ENCODE measurements at places on chromosomes 11 and 22.

- DNase-seq, result no peak
These were observed 9.9 kb downstream of the RDX start for GRCh38 chr11:110286298-110287040.

DNA sequence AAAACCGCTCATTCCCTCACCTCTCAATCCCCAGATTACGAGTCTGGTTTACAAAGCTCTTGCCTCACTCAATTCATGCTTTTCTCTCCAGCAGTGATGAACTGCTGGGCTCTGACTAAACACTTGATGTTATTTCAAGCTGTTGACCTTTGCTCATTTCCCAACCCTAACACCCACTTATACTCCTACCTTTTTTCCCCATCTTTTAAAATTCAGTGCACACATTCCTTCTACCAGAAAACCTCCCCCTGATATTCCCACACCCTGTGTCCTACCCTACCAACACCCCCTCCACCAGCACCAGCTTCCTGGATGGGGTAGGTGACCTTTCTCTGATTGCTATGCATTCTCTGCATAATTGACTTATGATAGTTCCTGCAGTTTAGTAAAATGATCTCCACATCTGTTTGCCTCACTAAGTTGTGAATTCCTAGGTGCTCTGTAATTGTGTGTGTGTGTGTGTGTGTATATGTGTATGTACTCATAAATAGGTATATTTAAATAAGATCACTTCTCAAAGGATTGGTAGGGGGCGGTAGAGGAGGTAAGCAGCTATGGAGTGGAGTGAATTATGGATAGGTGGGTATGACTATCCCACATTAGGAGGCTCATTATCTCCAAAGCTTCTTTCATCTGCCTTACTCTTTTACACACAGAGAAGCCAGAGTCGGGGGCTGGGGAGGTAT lies 842 bp downstream of the HEPACAM start:
- DNase-seq, result peak; percentile 25

- DNase-seq, result peak; percentile 73
These were observed 5.1 kb upstream of the BIRC2 start for GRCh38 chr11:102341844-102342318.

- peak; percentile 55 for DNase-seq
These were observed 3.2 kb downstream of the CTSD start for GRCh38 chr11:1760351-1761109.

- no peak for DNase-seq
These were observed 37.2 kb downstream of the BMAL1 start for GRCh38 chr11:13314676-13315394.

DNA sequence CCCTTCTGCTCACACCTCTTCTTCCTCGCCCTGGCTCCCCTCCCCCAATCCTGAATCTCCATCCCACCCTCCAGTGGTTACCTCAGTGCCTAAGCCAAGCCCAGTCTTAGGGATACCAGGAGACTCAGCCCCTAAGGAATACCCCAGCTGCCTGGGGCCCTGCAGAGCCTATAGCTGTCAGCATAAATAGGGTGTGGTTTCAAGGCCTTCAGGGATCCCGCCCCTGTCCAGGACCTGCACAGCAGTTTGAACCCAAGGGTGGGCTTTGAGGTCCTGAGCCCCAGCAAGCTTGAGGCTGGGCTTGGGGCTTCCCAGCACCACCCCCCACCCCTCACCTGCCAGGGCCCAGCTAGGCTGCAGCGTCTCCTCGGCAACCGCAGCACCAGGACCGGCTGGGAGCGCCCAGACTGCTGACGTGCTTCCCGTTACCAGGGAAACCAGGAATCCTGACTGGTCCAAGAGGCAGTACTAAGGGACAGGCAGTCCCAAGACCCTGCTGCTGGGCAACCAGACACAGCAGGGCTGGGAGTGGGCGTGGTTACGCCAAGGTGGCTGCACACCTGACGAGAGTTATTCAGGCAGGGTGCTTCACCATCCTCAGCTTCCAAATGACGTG lies 13.7 kb downstream of the APBB1 start:
- no peak for DNase-seq

All from MG63 (cell line).